ENCODE measurements at places on chromosomes 1 and 21.

- no peak for DNase-seq
Measured at GRCh38 chr1:214676747-214677146, 73.8 kb downstream of the CENPF start.

DNA sequence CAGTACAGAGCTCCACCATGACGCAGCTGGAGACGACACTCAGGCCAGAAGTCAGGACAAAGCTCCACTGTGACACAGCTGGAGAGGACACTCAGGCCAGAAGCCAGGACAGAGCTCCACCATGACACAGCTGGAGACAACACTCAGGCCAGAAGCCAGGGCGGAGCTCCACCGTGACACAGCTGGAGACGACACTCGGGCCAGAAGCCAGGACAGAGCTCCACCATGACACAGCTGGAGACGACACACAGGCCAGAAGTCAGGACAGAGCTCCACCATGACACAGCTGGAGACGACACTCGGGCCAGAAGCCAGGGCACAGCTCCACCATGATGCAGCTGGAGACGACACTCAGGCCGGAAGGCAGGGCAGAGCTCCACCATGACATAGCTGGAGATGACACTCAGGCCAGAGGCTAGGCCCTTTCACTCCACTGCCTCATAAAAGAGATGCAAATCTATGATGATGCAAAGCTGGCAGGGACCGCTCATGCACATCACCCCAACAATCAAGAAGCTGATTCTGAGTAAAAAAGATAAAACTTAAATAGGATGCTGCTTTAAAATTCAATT is 13.6 kb upstream of the OR2B11 start:
- no peak for DNase-seq

- no peak for DNase-seq
Measured at GRCh38 chr1:39657402-39657801, 14.5 kb downstream of the NT5C1A start.

- peak; percentile 20 for DNase-seq
Measured at GRCh38 chr1:84122780-84123382, 21.2 kb upstream of the PRKACB start.

DNA sequence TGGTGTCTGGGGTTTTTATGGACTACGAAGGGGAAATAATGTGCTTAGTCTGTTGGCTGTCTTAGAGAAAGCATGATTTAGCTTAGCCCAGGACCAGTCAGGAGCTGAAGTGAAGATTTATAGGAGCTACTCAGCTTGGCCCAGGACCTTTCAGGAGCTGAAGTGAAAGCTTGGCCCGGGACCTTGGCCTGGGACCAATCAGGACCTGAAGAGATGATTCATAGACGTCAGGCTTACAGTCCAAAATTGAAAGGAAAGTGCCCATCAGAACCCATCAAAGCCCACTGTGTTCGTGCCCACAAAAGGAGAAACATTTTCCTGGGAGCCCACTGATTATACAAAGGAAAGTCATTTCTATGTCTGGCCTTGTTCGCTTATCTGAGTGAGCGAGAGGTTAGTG is 35.6 kb downstream of the MSTO1 start:
- DNase-seq: no peak

DNA sequence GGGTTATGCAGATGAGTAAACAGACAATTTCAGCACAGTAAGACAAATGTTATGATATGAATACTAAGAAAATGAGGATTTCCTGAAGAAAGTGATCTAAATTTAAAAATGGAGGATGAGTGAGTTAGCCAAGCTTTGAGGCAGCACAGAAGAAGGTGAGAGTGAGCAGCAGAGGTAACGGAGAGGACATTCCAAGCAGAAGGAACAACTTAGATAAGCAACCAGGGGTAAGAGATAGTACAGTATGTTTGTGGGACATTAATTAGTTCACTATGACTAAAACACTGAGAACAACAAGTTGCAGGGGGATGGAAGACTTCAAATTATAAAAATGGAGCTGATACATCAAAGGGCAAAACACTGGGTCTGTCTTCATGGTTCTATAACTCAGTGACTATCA is 22.8 kb downstream of the PRPF38A start:
- DNase-seq: no peak

GRCh38 chr1:197838836-197839235 is 63.6 kb upstream of the DENND1B start:
- no peak for DNase-seq

DNA sequence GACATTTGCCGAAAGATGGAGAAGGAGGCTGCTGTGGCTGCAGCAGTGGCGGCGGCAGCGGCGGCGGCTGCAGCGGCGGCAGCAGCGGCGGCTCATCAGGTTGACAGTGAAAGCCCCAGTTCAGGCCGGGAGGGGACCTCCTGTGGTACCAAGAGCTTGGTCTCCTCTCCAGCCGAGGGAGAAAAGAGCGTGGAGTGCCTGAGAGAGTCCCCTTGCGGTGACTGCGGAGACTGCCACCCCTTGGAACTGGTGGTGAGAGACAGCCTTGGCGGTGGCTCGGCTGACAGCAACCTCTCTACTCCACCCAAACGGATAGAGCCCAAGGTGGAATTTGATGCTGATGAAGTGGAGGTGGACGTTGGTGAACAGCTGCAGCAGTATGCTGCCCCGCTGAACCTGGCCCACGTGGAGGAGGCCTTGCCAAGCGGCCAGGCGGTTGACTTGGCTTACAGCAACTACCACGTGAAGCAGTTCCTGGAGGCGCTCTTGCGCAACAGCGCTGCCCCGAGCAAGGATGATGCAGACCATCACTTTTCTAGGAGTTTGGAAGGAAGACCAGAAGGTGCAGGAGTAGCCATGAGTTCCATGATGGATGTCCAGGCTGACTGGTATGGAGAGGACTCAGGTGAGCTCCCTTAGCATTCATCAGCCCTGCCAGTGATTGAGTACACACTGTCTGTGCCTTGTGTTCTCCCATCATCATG is 6.3 kb downstream of the ZBTB8B start:
- DNase-seq: no peak

DNA sequence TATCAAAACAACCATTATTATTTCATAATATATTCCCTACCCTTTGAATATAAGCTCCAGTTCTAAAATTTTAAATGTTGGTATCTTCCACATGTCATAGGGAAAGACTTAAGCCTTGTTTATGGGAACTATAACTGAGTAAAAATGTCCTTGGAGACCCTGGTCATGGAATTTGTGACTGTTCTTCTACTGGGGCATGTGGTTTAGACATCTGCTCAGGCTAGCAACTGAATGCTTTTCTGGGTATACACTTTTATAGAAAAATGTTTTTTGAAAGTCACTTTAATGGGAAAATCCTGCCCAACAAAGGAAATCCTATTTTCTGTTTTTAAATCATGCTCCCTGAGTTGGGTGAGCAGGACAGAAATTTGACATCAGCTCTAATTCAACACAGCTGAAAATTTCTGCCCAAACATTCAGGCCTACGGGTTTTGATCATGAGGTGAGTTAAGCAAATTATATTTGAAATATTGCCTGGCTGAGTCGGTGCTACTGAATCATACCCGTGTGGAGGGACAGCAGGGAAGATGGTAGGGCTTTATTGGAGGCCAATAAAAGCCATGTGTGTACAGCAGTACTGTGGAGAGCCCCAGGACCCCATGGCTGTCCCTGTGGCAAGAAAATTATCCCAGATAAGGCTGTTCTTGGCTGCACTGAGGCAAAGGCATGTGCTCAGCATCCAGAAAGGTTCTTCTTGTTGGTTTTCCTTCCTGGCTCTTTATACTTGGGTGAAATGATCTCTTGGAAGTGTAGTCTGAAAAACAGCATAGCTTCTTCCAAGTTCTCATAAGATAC is 391.8 kb downstream of the DISC1 start:
- DNase-seq: no peak

Data from stimulated activated CD4-positive, alpha-beta T cell treated with anti-CD3 and anti-CD28 coated beads, Interleukin-15, amount 100 ng/mL, for 1 hour (primary cell).